ENCODE measurements at places on chromosomes 16 and 17.

GRCh38 chr16:31199430-31200041 lies 3.0 kb downstream of the PYCARD start:
- DNase-seq: no peak

- DNase-seq: no peak
Measured at GRCh38 chr17:80772906-80773242, 218.8 kb upstream of the CHMP6 start.

- DNase-seq: no peak
Measured at GRCh38 chr17:76241691-76242255, 1.5 kb upstream of the RNF157 start.

GRCh38 chr17:20174588-20175265 lies 165.6 kb downstream of the SPECC1 start:
- DNase-seq: no peak

GRCh38 chr17:64326420-64327054 lies 63.5 kb upstream of the TEX2 start:
- no peak for DNase-seq

- no peak for DNase-seq
Measured at GRCh38 chr17:16381496-16381820, 567 bp downstream of the UBB start.

DNA sequence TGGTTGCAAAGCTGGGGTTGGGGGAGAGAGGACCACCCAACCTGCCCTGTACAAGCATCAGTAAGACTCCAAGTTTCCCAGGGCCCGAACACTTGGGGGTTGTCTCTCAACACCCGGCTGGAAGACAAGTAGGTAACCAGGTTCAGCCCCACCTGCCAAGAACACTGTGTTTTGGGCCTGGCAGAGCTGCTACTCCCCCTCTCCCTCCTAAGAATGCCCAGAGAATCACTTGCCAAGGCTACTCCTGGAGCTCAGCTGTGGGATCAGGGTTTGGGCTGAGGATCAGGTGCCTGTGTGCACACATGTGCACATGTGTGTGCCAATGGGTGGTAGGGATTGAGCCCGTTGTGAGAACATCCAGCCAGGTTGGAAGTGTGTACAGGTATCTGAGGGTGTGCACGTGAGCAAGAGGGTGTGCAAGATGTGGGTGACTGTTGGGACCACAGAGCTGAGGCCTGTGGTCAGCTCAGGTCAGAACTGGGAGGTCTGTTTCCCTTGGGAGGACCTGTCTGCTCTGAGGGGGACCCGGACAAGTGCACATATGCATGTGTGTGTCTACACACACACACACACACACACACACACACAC lies 2.3 kb downstream of the HSD11B2 start:
- no peak for DNase-seq

DNA sequence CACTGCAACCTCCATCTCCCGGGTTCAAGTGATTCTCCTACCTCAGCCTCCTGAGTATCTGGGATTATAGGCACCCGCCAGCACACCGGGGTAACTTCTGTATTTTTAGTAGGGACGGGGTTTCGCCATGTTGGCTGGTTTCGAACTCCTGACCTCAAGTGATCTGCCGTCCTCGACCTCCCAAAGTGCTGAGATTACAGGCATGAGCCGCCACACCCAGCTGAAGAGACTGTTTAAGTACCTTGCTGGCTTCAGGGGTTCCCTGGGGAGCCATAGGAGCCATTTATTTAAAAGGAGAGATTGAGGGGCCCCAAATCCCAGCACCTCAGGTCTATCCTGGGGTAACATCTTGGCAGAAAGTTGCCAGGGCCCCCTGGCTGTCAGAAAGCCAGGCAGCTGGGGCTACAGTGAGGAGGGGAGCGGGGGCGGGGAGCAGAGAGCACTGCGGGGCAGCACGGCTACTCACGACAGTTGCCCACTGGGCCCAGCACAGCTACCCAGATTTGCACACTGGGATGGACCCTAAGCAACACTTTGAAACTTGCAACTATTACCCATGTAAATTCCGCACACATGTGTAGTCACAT lies 1.6 kb downstream of the SNAI3 start:
- no peak for DNase-seq

- DNase-seq: no peak
Measured at GRCh38 chr17:42246515-42246914, 29.7 kb downstream of the STAT5B start.

DNA sequence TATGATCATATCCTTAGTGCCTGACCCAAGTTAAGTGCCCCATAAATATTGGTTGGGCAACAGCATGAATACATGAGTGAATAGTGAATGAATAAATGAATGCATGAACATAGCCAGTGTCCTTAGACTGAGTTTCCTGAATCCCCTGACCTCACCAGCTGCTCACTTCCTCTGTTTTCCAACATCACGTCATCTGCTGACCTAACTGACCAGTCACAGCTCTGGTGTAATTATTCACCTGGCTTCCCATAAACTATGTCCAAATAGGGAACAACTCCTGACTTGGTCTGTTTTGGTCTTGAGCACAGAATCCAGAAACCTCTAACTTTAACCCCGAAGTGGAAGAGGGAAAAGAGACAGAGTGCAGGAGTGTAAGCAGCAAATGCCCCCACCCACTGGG lies 83.4 kb downstream of the ASIC2 start:
- no peak for DNase-seq

- DNase-seq: no peak
Measured at GRCh38 chr17:34465789-34466188, 102.8 kb upstream of the CCL1 start.

- no peak for DNase-seq
Measured at GRCh38 chr17:35210741-35211140, 16.5 kb upstream of the SLC35G3 start.

DNA sequence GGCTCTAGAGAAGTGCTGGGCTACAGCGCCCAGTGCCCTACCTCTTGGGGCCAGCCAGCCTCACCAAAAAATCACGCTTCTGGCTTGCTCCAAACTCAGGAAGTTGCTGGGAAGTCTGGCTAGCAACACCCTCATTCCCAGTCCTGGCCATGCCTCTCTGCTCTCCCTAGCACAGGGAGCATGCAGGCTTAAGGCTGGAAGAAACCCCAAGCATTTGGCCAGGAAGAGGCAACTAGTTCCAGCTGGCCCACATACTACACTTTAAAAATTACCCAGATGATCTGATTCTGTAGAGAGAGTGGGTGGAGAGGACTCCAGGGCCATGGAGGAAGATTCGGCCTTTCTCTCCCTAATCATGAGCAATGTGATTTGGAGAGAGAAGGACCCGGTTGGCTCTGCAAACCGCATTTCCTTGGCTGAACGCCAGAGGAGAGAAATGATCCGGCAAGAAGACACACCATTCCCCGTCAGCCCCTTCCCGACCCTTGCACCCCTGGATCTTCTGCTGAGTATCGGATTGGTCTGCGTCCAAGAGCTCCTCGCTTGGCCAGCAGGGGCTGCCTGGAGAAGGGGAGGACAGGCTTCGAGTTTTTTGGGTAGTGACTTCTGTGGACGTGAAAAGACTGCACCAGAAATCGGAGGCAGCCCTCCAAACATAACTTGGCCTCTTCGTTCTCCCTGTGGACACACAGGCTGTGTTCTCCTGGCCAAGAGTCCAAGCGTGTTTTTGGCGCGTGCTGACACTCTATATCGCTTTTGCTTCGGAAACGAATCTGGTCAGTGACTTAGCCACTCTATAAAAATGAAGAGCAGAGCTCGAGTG lies 406.3 kb downstream of the WWOX start:
- no peak for DNase-seq

- no peak for DNase-seq
Measured at GRCh38 chr17:41058741-41059140, 1.2 kb downstream of the KRTAP2-3 start.

- no peak for DNase-seq
Measured at GRCh38 chr16:14641926-14642325, 9.2 kb downstream of the BFAR start.

GRCh38 chr17:58265902-58266875 lies 14.5 kb downstream of the MPO start:
- DNase-seq: no peak

DNA sequence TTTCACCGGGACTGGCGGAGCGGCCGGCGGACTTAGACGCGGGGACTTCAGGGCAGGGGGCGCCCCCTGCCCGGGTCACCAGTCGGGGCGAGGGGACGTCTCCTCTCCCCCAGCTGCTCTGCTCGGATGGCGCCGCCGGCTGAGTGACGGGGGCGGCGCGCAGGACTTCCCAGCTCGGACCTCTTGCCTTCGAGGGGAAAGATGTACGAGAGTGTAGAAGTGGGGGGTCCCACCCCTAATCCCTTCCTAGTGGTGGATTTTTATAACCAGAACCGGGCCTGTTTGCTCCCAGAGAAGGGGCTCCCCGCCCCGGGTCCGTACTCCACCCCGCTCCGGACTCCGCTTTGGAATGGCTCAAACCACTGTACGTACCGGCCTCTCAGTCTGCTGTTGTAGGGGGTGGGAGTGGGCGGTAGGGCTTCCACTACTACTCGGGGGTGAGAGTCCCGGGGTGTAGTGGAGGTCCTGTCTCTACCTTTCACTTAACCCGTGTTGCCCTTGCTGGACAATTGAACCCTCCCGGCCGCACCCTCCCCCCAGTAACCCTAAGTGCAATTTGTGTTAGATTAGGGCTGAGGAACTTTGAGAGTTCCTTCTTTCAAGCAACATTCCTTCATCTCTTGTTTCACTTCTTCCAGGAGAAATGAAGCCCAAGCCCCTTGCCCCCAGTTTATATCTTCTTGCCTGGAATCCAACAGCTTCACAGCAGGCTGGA lies 21.9 kb downstream of the GJD3 start:
- no peak for DNase-seq

DNA sequence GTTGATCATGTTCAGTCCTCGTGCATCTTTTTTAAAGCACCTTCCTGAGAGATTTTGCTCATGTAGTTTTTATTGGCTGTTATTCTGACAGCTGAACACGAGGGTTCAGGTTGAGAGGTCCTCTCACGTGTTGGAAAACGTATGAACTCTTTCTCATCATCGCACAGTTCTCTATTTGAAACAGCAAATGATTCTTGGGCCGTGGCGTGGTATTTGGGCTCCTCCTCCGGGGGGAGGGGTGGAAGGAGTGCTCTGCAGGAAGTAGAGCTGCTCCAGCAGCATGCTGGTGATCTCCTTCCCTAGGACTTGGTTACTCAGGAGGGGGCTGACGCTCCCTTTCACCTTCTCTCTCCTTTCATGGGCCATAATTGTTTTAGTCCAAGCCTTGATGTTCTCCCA lies 70.4 kb downstream of the KSR1 start:
- DNase-seq: peak; percentile 67

DNA sequence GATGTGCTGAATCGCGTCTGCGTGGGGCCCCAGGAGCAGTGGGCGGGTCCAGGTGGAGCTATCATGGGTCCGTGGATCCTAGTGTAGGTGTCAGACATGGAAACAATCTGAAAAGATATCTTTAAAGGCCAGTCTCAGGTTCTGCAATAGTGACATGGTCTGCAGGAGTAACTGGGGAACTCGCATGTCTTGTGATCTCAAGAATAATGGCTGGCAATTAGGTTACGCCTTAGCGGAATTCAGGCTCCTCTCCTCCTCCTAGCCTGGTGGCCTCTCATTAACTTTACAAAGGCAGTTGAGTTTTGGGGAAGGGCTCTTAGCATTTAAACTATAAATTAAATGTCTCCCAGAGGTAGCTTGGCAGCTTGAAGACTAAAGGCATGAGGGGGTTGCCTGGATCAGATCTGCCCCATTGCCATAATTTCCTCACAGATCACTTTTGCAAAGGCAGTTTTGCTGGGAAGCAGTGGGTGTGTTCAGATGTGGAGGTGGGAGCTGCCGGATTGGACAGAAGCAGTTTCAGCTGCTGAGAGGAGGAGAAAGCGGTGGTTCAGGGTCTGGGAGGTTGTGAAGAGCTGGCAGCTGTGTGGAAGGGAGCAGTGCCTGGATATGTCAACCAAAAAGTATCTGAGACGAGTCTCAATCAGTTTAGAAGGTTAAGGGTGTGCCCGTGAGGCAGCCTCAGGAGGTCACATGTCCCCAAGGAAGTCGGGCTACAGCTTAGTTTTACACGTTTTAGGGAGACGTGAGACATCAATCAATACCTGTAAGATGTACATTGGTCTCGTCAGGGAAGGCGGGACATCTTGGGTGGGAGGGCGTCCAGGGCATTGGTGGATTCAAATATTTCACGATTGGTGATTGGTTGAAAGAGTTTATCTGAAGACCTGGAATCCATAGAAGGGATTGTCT lies 2.7 kb downstream of the TBCD start:
- DNase-seq: no peak

DNA sequence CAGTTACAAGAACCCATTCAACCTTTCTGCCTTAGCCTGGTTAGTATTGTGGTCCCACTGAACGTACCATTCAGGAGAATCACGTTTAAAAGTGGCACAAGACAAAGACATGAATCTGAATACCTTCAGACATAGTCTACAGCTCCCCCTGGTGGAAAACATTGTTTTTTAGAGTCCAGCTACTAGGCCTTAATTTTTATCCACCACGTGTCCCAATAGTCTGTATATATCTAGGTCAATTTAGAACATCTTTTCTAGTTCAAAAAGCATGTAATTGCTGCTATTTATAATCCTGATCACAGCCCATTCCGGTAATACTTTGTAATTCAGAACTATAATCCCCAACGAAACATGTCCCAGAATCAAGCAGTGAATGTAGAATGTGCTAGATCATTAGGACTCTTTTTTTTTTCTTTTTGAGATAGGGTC lies 13.7 kb upstream of the GUCY2D start:
- DNase-seq: peak; percentile 74

DNA sequence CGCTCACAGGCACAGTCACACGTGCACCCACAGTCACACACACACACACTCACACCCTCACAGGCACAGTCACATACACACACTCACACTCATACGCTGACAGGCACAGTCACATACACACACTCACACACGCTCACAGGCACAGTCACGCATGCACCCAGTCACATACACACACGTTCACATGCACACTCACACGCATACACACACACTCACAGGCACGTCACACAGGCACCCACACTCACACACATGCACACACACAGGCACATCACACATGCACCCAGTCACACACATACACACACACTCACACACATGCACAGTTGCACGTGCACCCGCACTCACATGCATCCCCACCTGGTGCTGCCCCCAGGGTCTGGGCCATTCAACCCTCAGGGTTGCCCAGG lies 46.1 kb upstream of the CBFA2T3 start:
- no peak for DNase-seq

DNA sequence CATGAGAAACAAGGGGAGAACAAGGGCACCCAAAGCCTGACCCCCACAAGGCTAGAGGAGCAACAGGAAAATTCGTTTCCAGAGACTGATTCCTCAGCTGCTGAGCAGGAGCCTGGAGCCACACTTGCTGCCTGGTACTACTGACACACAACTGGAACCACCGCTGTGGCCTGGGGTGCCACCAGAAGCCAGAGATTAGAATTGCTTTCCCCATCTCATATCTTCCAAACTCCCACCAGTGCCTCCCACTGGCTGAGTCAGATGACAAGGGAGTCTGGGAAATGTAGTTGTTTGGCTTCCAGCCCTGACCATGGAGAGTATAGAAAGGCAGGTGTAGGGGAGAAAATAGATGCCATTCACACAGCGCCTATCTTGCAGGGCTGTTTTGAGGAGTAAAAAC lies 4.1 kb upstream of the TMEM11 start:
- DNase-seq: peak; percentile 54

GRCh38 chr17:48582750-48583069 lies 4.6 kb upstream of the HOXB4 start:
- no peak for DNase-seq

Measured in stimulated activated effector memory CD8-positive, alpha-beta T cell treated with anti-CD3 and anti-CD28 coated beads, Interleukin-12 subunit alpha, Interleukin-12 subunit beta, amount 100 ng/mL, for 72 hours (primary cell).